Mammary epithelial cell (primary cell): ENCODE measurements at places on chromosomes 2 and 18.

GRCh38 chr2:63055226-63056106 lies 4.8 kb downstream of the OTX1 start:
- DNase-seq, result no peak

- DNase-seq, result no peak
These were observed 46.9 kb downstream of the TFCP2L1 start for GRCh38 chr2:121237980-121238665.

DNA sequence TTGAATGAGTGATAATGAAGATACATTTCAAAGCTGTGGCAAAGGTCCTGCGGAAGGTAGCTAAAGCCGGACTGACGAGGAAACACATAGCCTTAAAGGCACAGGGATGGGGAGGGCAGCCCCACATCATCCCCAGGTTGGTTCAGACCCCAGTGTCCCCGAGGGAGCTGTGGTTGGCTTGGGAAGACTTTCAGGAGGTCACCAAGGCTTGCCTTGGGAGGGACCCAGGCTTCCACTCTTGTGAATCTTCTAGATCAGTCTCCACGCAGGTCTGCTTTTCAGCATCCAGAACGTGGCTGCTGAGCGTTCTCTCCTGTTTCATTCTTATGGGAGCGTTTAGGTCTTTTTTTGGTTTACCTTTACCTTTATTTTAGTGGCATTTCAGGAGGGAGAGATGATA lies 16.8 kb downstream of the KIF1A start:
- DNase-seq, result no peak

DNA sequence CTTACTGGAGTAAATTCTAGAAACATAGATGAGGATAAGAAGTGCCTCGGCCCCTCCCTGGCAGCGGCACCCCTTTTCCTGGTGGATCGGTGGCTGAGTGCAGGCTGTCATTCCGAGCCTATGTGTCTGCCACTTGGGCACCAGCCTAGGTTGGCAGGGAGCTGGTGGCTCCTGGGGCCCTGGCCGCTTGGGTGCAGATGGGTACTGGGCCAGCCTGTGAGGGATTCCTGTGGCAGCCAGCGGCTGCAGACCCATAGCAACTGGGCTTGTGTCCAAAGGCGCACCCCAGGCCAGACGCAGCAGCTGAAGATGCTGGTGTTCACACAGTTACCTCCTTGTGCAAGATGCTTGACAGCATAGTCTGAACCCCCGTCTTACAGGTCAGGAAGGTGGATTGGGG lies 2.8 kb downstream of the SNORC start:
- DNase-seq, result no peak

- DNase-seq, result no peak
These were observed 45.7 kb upstream of the TPO start for GRCh38 chr2:1367601-1368000.

DNA sequence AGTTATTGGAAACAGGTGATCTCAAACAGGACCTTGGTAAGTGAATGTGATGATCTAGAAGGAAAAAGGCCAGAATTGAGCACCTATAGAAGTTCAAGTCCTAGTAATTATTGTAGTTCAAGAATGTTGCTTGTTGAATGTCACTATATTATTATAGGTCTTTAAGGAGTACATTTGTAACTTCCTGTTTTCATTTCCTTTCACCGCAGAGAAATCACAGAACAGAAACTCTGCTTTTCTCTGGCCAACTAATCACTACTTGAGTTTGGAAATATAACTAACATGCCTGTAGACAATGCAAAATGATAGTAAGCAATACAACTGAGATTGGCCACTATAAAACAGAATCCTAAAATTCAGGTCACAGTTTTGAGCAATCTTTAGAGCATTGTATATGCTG lies 61.8 kb upstream of the EFEMP1 start:
- no peak for DNase-seq

- DNase-seq, result no peak
These were observed 107.8 kb downstream of the NBEAL1 start for GRCh38 chr2:203122317-203122986.

DNA sequence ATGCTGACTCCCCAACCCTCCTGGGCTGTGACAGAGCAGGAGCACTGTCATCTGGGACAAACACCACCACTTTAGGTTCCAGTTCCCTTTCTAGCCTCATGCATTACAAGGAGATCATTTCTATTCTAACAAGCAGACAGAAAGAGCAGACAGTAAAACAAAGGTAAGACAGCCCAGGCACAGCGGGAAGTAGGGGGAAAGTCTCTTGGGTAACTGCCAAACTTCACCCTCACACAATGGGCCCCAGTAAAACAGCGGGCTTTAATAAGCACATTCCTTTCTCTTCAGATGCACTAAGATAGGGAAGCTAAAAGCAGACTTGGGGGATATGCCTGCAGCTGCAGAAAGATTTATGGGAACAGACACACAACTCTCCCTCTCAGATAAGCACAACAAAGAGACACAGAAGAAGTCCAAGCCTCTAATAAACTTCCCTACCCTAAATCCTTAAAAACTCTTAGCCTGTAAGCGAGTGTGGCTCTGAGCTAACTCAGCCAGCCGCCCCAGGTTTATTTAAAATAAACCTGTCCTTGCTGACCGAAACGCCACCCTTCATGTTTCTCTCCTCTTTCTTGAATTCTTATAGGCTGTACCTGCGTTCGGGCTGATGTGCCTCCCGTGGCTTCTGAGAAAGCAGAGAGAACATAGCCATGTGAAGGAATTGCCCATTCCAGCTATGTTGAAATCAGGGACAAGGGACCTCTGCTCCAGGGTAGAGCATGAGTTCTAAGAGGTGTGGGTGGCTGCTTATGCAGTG lies 726.8 kb upstream of the DDX18 start:
- DNase-seq, result no peak

DNA sequence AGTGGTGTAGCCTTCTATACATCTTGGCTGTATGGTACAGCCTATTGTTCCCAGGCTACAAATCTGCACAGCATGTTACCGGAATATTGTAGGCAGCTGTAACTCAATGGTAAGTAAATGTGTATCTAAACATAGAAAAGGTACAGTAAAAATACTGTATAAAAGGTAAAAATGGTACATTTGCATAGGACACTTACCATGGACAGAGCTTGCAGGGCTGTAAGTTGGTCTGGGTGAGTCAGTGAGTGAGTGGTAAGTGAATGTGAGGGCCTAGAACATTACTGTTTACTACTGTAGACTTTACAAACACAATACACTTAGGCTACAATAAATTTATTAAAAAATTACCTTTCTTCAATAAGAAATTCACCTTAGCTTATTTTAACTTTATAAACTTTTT lies 3.7 kb upstream of the MRPS9 start:
- DNase-seq, result no peak

- no peak for DNase-seq
These were observed 4.9 kb upstream of the FIGLA start for GRCh38 chr2:70795164-70795995.

GRCh38 chr2:31937741-31938140 lies 73.1 kb downstream of the MEMO1 start:
- DNase-seq, result no peak

GRCh38 chr2:214902286-214902685 lies 92.8 kb upstream of the BARD1 start:
- DNase-seq, result no peak

GRCh38 chr2:113190871-113191270 lies 17.1 kb downstream of the PSD4 start:
- DNase-seq, result no peak

DNA sequence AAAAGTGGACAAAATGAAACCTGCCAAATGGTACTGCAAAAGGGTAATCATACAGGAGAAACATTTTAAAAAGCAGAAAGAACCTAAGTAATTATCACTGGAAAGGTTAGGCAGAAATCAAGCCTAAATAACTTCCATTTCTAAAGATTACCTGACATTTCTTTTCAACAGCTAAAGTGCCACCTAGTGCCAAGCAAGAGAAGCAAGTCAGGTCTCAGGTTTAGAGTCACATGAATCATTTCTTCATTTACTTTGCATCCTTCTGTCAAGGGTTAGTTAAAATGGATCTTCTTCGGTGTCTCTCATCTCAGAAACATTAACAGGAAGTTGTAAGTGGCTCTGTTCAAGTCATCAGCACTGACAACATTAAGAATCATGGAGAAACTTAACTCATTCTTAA lies 90.3 kb downstream of the AKAIN1 start:
- DNase-seq, result no peak

GRCh38 chr2:157334335-157334734 lies 8.7 kb upstream of the ERMN start:
- DNase-seq, result no peak

GRCh38 chr18:50393802-50394201 lies 19.0 kb downstream of the SKA1 start:
- no peak for DNase-seq

DNA sequence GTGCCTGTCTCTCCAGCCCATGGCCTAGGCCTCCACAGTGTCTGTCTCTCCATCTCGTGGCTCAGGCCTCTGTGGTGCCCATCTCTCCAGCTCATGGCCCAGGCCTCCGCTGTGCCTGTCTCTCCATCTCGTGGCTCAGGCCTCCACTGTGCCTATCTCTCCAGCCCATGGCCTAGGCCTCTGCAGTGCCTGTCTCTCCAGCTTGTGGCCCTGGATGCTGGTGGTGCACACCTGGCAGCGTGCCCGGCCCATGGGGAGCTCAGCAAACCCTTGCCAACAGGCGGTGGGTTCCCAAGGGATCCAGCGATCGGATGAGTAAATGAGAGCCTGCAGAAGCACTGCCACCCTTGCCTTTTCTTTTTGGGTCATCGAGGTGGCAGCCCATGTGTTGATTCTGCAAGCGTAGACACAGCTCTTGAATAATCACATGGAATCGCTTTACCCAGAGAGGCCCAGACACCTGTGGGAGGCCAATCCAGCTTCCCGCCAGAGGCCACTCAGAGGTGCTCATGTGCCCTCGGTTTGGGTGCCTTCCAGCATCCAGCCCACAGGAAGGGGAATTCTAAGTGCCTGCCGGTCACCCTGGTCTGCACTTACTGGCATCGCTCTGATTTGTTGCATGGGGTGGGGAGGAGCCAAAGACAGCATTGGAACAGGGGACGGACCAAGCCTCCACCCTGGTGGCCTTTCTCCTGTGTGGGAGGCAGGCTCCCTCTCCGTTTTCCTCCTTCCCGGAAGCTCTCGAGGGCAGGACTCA lies 101.8 kb upstream of the HDAC4 start:
- no peak for DNase-seq

DNA sequence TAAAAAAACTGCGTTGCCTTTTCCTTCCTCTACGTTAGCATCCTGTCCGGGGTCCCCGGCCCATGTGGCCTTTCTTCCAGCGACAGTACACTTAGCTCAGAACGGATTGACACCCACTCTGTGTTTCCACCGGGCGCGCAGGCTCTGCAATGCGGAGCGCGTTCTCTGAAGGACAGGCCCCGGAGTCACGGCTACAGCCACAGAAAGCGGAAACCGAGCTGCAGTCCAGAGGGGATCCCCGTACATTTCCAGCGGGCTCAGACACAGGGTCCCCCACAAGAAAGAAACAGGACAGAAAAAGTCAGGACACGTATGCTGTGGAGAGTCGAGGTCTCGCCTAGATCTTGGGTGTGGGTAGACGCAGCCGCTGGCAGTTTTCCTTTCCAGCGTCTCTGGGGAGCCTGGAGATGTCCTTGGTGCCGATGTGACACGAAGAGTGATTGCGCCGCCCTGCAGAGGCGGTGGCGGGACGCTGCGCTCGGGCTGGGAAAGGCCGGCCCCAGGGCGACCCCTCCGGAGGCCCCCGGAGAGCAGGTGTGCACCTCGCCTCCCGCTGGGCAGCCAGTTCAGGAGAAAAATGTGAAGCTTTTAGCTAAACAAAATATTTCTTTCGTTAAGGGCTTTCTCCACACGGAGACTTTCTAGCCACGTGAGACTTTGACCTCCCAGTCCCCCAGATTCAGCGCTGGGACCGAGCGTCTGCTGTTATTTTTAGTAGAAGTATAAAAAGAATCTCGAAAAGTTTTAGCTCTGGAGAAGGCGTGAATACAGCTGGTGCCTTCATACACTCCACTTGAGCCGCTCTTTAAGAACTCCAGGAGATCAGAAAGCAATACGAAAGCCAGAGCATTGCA lies 1.3 kb upstream of the ACKR3 start:
- no peak for DNase-seq

DNA sequence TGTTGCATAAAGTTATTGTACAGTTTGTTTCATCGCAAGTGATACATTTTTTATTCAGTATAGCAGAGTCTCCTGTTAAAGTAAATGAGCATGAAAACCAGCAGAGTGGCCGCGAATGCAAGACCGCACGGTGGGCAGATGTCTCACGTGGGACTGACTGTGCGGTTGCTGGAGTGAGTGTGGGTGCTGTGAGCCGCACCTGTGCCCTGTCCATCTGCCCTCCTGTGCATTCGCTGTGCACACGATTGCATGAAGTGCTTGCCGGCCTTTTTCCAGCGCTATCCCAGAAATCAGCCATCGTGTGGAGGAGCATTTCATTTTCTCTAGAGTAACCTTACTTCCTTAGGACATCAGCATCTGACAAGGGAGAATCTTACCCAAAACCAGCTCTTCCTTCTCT lies 118.7 kb downstream of the RNF144A start:
- DNase-seq, result no peak

GRCh38 chr2:118477111-118477862 lies 370.2 kb downstream of the EN1 start:
- no peak for DNase-seq

GRCh38 chr2:54422072-54422581 lies 34.0 kb upstream of the SPTBN1 start:
- DNase-seq, result no peak

DNA sequence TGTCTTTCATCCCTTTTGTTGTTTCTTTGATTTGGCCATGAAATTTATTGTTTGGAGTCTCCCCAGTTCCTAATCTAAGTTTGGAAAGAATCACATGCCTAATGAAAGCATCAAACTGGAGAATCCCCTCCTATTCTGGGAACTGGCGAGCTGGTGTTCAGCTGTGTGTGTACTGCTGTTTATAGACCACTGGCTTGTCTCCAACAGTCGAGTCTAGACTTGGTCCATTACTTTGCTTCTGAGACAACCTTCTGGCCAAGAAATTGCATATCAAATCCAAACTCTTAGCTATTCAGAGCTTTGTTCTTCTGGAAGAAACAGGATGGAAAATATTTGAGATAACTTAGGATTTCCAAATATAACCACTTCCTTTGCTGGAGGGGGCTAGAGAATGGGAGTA lies 111.5 kb upstream of the THSD7B start:
- no peak for DNase-seq

GRCh38 chr2:153939124-153939796 lies 67.5 kb downstream of the GALNT13 start:
- DNase-seq, result no peak

GRCh38 chr2:176156807-176157498 lies at the start of gene HOXD3:
HOXD3 (plus strand) TSS chr2:176157307; CDS start chr2:176169115, 11,808 bp downstream.
- no peak for DNase-seq

GRCh38 chr18:74316257-74317170 lies 875 bp downstream of the C18orf63 start:
- peak; percentile 32 for DNase-seq

- no peak for DNase-seq
These were observed 198.7 kb downstream of the MYCN start for GRCh38 chr2:16138811-16139662.

GRCh38 chr2:224925810-224926100 lies 116.5 kb downstream of the DOCK10 start:
- DNase-seq, result peak; percentile 35

GRCh38 chr2:203722411-203722810 lies 16.0 kb downstream of the CD28 start:
- peak; percentile 21 for DNase-seq

- no peak for DNase-seq
These were observed 48.2 kb upstream of the KDM3A start for GRCh38 chr2:86392873-86393518.

GRCh38 chr2:15117409-15118050 lies 443.6 kb downstream of the NBAS start:
- no peak for DNase-seq
